ENCODE measurements at places on chromosomes 1 and 21. TPM values are rescaled to one million over a fixed set of nuclear protein-coding genes. Genes with fewer than 3 reads are reported as not detected.

GRCh38 chr1:183089025-183089639, 65.9 kb downstream of the LAMC1 start:
- DNase-seq: no peak

DNA sequence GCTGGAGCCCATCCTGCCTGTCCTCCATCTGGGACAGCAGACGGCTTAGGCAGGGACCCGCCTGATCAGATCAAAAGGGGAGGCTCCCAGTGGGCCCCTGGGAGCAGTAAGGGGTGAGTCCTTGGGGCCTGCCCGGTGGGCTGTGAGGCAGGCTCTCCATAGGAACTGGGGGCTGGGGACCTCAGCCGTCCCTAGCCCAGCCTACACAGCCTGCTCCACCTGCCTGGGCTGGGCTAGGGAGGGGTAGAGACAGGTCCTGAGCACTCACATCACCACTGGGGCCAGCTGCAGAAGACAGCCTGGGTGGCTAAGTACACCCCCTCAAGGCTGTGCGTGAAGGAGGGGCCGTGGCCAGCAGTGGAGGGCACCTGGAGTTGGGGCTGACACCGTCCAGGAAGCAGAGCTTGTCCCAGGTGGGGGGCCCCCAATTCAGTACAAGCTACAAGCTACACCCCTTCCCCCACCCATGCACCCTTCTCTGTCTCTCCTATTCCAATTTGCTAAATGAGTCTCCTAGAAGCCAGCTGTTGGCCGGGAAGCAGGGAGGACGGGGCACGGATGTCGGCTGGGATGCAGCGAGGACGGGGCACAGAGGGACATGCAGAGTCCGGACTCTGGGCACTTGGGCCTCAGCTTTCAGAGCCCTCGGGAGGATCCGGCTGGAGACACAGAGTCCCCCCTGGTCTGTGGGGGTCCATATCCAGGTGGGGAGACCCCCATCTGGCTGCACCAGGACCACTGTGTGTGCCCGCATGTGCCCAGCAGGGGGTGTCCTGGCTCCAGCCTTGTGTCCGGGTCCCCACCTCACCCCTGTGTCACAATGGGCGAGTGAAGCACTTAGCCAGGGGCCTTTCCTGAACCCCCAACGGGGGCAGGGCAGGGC, 1.7 kb downstream of the ISG15 start:
- no peak for DNase-seq

KDM5B gene
- total RNA-seq: 96.9 TPM

GJA5 gene
- 255 TPM for total RNA-seq

PLA2G2D gene
- total RNA-seq: not detected

RALGPS2 gene
- 25.3 TPM for total RNA-seq

DNA sequence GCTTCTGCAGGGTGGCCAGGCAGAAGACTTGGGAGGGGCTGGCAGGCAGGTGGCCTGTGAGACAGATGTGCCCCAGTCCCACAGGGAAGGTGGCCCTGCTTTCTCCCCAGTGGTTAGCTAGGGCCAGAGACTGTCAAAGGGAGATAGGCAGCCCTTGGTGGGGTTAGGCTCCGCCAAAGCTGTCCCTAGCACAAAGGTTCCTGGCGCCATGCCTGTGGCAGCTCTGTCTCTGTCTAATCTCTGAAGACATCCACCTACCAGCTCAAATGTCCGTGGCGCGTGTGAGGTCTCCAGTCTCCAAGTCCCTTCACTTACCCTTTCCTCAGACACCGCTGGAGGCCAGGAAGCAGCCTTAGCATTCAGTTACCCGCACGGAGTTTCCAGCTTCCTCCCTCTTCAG, 17.7 kb downstream of the TCP10L start:
- DNase-seq: no peak

DNA sequence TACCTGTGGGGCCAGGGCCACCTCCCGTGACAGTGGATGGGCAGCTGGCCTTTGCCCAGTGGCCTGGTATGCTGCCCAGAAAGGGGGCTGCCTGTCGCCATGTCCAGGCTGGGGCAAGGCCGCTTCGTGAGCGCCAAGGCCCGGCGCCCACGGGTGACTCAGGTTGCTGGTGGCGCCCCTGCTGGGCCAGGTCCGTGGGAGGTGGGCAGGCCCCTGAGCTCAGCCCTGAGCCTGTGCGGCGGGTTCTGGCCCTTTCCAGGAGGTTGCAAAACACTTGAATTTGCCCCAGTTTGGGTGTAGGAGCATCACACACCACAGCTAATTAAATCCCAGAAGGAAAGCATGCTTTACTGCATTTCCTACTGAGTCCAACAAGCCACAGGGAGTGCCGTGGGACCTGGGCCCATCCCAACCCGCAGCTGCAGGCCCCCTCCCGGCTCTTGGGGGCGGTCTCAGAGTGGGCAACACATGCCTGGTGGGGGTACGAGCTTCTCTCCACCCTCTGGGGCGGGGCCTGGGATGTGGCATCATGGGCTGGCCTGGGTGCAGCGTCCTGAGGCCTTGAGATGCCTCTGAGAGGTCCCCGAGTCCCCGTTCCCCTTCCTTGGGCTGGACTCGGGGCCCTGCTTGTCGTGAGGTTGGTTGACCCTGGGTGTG, 159.8 kb downstream of the PEX14 start:
- peak; percentile 63 for DNase-seq

GRCh38 chr1:103960710-103961109, 211.0 kb downstream of the AMY1C start:
- no peak for DNase-seq

DNA sequence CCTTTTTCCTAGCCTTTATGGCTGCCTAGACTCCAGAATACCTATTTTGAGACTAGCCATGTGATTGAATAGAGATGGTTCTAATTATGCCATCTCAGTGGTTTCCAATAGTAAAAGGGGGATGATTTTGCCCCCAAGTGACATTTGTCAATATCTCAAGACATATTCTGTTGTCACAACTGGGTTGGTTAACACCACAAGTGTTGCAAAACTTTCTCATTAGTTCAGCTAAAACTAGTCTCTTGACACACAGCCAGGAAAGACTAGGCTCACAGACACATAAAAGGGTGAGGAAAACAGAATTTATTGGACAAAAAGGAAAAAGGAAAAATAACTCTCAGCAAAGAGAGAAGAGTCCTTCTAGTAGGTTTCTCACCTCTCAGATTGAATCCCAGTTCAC, 39.9 kb upstream of the GBP5 start:
- no peak for DNase-seq

DNA sequence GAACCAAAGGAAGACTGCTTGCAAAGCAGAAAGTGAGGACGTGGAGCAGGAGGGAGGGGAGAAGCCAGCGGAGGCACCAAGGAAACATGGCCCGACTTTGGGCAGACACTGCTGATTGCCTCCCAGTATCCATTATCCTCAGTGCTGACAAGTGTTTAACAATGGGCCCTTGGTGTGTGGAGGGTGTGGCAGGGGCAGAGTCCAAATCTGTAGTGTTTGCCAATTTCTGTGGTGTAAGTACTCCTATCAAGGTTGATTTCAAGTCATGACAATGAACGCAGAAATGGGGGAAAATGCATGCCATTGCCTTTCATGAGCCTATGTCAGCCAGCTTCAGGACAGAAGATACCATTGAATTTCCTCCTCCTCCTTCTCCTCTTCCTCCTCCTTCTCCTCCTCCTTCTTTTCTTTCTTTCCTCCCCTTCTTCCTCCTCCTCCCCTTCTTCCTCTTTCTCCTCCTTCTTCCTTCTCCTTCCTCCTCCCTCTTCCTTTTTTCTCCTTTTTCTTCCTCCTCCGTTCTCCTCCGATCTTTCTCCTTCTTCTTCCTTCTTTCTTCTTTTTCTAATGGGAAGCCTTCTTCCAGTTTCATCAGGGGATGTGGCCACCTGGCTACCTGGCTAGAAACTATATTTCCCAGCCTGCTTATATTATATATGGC, 10.3 kb upstream of the PHC2 start:
- no peak for DNase-seq

FAM72D gene
- total RNA-seq: 4.0 TPM

DNA sequence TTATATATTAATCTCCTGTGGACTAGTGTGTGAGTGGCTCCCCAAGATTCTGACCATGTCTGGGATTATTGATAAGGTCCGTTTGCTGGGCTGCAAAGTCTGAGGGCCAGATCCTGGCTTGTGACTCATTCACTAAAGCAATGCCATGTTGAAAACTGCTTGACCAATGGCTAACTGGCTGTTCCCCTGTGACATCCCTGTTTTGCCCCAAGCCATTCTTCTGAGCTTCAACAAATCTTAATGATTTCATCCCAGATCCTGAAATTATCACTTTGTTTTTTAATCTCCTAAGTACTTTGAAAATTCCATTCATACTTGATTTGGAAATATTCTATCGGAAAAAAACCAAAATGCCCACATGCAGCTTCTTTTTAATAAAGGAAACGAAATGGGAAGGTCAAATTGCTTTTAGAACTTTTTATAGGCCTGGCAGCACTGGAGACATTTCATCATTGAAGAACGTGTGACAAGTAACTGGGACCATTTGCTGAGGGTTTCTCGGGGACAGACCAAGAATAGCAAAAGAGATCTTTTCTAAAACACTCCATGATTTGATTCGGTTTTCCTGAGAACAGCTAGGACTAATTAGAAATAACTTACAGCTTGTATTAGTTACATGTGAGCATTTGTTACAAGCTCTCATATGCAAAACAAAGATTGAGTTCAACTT, 121.3 kb downstream of the TGFB2 start:
- no peak for DNase-seq

DNA sequence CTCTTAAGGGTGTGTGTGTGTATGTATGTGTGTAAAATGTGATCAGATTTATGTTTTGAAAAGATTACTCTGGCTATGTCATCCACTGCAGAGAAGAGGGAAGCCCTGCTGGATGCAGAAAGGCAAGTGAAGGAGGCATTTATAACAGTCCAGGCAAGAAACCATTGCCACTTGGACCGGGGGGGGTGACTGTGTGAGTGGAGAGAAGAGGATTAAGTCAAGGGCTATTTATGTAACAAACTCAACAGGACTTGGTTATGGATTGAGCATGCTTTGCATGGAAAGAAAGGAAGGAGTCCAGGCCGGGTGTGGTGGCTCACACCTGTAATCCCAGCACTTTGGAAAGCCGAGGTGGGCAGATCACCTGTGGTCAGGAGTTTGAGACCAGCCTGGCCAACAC, 143.0 kb downstream of the URB2 start:
- DNase-seq: no peak

DNA sequence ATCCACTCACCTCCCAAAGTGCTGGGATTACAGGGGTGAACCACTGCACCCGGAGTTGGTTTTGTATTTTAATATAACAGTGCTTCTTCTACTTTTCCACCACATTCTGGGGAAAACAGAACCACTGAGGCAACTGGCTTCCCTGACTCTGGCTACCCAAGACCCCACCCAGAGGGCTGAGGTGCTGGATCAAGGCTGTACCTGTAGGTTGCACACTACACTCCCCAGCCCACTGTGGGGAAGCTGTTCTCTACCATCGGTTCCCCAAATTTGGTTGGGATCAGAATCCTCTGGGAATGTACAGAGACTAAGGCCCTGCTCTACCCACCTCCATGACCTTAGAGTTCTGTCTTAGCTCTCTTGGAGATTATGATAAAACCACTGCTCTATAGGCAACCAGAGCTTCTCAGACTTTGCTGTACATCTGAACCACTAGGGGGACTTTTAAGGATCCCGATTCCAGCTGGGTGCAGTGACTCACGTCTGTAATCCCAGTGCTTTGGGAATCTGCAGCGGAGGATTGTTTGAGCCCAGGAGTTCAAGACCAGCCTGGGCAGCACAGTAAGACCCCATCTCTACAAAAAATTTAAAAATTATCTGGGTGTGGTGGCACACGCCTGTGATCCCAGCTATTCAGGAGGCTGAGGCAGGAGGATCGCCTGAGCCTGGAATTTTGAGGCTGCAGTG, 51.6 kb downstream of the GNG4 start:
- DNase-seq: peak; percentile 32

GRCh38 chr1:227094249-227094966, 154.3 kb downstream of the COQ8A start:
- no peak for DNase-seq

DNA sequence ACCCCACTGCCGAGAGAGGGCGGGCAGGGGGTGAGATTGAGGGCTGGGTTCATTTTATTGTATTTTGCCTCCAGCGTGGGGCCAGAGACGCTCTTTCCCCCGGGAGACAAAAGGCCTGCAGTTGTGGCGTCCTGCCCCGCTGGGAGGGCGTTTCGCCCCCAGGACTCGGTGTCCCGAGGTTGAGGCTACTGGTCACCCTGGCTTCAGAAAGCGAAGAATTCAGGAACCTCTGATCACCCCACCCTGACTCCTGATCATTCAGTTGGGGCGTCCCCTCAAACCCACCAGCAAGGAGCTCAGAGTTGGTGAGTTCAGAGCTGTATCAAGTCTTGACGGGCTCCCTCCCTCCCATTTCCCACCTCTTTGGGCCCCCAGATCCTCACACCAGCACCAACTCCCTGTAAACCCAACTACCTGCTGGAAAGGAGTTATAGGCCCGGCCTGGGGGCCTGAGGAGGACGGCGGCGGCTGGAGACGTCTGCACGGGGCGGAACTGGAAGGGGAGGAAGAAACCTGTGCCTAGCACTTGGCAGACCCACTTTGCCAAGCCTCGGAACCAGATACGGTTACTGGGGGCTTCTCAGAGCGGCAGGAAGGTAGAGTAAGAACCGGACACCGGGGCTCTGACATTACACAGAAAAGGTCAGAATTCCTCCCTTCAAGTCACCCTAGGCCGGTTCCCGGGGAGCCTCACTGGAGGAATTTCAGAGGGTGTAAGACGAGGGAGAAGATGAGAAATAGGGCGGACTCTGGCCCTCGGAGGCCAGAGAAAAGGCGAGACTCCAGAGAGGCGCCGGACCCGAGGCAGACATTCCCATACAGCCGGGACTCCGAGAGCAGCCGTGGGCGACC, 761 bp upstream of the PAX7 start:
- DNase-seq: no peak

FAM3B gene
- total RNA-seq: not detected

DNA sequence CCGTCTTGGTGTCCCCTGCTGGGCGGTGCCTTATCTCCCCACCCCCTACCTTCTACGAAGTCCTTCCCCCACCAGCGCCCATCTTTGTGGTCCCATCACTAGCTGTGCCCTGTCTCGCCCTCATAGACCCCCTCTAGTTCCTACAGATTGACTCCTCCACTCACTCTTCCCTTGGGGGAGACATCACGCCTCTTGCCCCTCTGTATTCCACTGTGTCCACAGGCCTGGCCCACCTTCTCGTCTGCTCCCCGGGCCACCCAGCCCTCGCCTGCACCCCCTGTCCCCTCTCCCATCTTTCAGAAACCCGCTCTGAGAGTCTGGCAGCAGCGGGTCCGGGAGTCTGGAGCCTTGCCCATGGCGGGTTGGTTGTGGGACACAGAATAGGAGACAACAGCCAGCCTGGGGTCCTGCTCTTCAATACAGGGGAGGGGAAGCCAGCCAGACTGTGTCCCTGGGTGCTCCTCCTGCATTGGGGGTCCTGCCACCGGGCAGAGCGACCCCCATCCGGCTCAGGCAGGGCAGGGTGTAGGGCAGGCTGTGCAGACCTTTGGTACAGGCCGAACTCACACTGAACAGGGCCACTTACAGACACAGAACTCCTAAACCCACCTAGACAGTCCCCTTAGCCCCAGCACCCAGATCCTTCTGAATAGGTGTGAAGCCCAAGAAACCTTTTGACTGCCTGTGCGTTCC, 1.1 kb downstream of the RNF187 start:
- no peak for DNase-seq

DNA sequence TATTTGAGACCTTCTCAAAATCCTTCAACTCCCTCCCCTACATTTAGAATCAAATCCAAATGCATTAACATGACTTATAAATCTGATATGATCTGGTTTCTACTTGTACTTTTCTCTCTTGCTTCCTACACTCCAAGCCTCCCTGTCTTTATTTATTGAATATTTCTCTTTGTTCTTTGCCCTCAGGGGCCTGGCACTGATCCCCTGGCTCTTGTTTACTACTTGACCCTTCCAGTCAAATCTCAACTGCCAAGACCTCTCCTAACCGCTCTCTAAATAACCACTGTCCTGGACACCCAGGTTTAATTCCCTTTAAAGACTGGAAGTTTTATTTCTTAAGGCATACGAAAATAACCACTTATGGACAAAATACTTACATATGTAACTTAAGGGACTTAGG, 248.9 kb downstream of the CHRM3 start:
- no peak for DNase-seq
